Ovary (tissue), 10 donors: ENCODE measurements at places on chromosomes 6 and 20.

- DNase-seq = no peak
These were observed 315.1 kb upstream of the PRND start for GRCh38 chr20:4406627-4407026.

DNA sequence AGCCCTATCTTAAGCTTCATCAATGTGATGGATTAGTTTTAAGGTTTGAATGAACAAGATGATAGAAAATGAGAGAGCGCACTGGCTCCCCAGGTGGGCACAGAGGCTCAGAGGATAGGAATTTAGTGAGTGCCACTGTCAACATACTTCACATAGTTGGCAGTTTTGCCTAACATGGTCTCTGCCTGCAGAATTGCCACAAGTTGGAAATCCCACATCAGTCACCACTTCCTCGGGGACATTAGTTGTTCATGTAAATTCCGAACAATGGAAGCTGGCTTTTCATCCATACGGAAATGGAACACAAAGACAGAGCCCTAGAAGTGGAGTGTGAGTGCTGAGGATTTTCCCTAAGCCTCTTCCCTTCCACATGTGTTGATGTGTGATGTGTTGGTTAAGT, 123.9 kb upstream of the PHACTR1 start:
- no peak for DNase-seq

GRCh38 chr6:131900231-131900630, 50.9 kb downstream of the CCN2 start:
- DNase-seq = no peak

GRCh38 chr20:51811042-51811355, 8.7 kb upstream of the SALL4 start:
- no peak for DNase-seq

DNA sequence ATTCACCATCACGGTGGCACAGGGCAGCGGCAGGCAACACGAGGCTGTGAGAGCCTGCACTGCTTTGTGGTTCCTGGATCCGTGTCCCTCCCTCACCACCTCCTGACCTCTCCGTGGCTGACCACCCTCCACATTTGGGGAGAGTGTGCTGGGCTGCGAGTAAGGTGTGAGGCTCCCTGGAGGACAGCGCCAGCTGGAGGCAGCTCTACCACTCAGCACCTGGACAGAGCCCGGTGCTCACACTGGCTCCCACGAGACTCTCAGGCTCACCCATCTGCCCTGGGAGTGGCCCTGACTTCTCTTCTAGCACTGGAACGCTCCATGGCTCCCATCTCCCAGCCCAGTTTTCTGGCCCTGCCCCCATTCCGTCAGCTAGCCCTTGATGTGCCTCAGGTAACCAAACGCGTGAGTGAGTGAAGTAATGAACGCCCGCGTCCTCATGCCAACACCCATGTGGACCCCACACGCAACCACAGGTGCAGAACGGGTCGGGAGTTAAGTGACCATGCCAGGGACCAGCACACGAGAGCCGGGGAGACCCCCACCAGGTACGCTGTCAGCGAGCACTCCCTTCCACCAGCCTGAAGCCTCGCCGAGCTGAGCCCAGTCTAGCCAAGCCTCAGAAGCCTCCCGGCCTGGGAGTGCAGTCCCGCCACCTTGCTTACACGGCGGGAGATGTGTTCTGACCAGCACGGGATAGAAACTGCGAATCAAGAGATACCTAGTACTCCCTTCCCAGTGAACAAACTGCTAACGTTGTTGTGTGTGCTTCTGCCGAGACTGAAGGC, 137.2 kb downstream of the WDR27 start:
- no peak for DNase-seq

- no peak for DNase-seq
These were observed 40.9 kb downstream of the ARHGAP40 start for GRCh38 chr20:38642498-38642897.

GRCh38 chr6:144148886-144149285, 1.4 kb upstream of the STX11 start:
- no peak for DNase-seq
